ENCODE measurements at places on chromosomes 1 and 21. TPM values are rescaled to one million over a fixed set of nuclear protein-coding genes. Genes with fewer than 3 reads are reported as not detected.

Gene TLR5
- 31.3 TPM for total RNA-seq

Gene TMEM269
- 0.22 TPM for total RNA-seq

Gene OR2G6
- 0.06 TPM for total RNA-seq

Gene WNT9A
- 3.1 TPM for total RNA-seq

Gene BACH1
- total RNA-seq = 85.1 TPM

Gene DCDC2B
- not detected for total RNA-seq

Gene HORMAD1
- 0.13 TPM for total RNA-seq

Gene FAM78B
- total RNA-seq = 1.4 TPM

Gene DTL
- 2.0 TPM for total RNA-seq

Gene CFAP74
- not detected for total RNA-seq

Gene PLEKHG5
- total RNA-seq = 14.0 TPM

Gene LAMC2
- 89.0 TPM for total RNA-seq

Gene FLG
- total RNA-seq = not detected

Gene CYYR1
- total RNA-seq = 23.4 TPM

Gene CYP4B1
- 3.3 TPM for total RNA-seq

Gene FAM3B
- total RNA-seq = 19.4 TPM

Gene DNAJC6
- total RNA-seq = 5.8 TPM

Gene ZNF695
- total RNA-seq = 0.44 TPM

Gene AK5
- total RNA-seq = 1.7 TPM

Gene CORT
- total RNA-seq = 0.22 TPM

Gene KCNK1
- total RNA-seq = 10.7 TPM

Gene COL6A2
- 174 TPM for total RNA-seq

Gene FAM151A
- total RNA-seq = not detected

Gene SPATA21
- not detected for total RNA-seq

Gene TEX38
- 0.35 TPM for total RNA-seq

Gene SH3BGR
- total RNA-seq = 4.0 TPM

Gene CTSE
- 1.6 TPM for total RNA-seq

Gene BEST4
- total RNA-seq = 0.50 TPM

Gene HSF2BP
- total RNA-seq = 0.60 TPM

Gene F3
- total RNA-seq = 8.8 TPM

Gene RPTN
- total RNA-seq = not detected

Gene DENND2D
- total RNA-seq = 81.0 TPM

Gene GIPC2
- total RNA-seq = 10.7 TPM

Gene CLDN8
- 7.1 TPM for total RNA-seq

Gene C4BPB
- total RNA-seq = 1.3 TPM

Gene GON4L
- 62.1 TPM for total RNA-seq

Gene CD84
- 17.5 TPM for total RNA-seq

Gene PPIAL4G
- total RNA-seq = 0.35 TPM

Gene TMEM240
- 1.9 TPM for total RNA-seq

Gene NTRK1
- 1.0 TPM for total RNA-seq

Gene GBP5
- total RNA-seq = 7.3 TPM

Gene PCP4L1
- 1.3 TPM for total RNA-seq

Gene GPR37L1
- 0.13 TPM for total RNA-seq

Gene RHD
- not detected for total RNA-seq

Gene PLA2G2F
- total RNA-seq = not detected

Gene TDRD5
- 0.47 TPM for total RNA-seq

Gene TTC22
- 16.5 TPM for total RNA-seq

Gene NIBAN1
- total RNA-seq = 25.4 TPM

Gene CXADR
- total RNA-seq = 34.4 TPM

Gene RXRG
- total RNA-seq = 0.44 TPM

Gene RPS6KA1
- 58.1 TPM for total RNA-seq

Gene HSPA6
- 5.5 TPM for total RNA-seq

Gene PRXL2B
- total RNA-seq = 39.5 TPM

Gene OR2T11
- total RNA-seq = 0.57 TPM
